ENCODE measurements at places on chromosomes 3 and 15.

GRCh38 chr15:78338781-78339180 is 1.4 kb upstream of the CRABP1 start:
- DNase-seq, result no peak

DNA sequence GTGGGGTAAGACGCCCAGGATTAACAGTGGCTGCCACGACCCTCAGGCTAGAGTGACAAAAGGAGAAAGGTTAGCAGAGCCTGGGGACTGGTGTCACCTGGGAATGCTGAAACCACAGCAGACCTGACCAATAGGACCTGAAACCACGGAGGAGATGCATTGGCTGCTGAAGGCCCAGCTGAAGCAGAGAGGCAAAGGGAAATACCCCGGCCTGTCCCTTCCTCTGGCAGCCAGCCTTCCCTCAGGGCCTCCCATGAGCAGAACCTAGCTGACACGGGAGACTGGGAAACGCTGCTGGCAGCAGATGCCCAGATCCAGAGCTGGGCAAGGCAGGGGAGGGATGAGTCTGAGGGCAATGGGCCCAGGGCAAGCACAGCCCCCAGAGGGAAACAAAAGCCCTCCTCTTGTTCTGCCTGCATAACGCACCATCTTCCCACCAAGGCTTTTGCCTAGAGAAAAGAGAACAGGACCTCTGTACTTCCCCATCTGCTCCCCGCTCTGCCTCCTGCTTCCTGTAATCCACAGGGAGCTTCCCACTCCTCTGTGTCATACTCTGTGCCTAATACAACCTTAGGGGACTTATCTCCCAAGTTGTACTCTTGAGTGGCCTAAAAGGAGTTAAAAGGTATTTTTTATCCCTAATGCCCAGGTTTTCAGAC is 216.2 kb downstream of the ABHD5 start:
- DNase-seq, result no peak

- no peak for DNase-seq
These were observed 4.3 kb upstream of the EIF3J start for GRCh38 chr15:44532689-44533088.

GRCh38 chr3:25403968-25404367 is 24.1 kb upstream of the RARB start:
- DNase-seq, result no peak

GRCh38 chr3:184338511-184338945 is 1.1 kb downstream of the FAM131A start:
- DNase-seq, result no peak

GRCh38 chr3:115628075-115628412 is 4.7 kb downstream of the GAP43 start:
- DNase-seq, result no peak

DNA sequence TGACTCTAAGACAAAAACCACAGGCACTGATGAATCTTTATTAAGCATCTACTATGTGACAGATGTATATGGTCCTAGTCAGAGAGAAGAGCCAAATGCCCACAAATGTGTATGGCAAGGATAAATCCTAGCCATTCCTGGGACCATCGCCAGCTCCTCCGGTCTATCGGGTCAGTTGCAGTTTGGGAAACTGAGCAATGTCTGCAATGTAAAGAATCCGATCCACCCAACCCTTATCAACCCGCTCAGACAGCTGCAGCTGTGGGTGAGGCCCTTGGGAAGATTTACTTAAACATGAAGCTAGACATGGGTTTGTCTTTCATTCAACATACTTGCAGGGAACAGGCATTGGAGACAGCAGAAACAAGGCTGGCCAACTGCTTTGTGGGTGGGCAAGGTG is 40.5 kb upstream of the CDV3 start:
- no peak for DNase-seq

All from epithelial cell of prostate (primary cell).